Epithelial cell of proximal tubule (primary cell): ENCODE measurements at places on chromosomes 6 and 20. TPM values are rescaled to one million over a fixed set of nuclear protein-coding genes. Genes with fewer than 3 reads are reported as not detected.

SPATA25 gene
- total RNA-seq = 0.87 TPM in 1 of 2 replicates, not detected in the other

HLA-E gene
- total RNA-seq = 56.9 and 93.3 TPM in 2 replicates

ETV7 gene
- total RNA-seq = 0.87 and 3.2 TPM in 2 replicates

TINAG gene
- total RNA-seq = 14.1 and 17.9 TPM in 2 replicates

MAS1 gene
- total RNA-seq = not detected in 2 replicates

GRCh38 chr20:51118985-51119527, 96.1 kb upstream of the KCNG1 start:
- no peak for DNase-seq

GRCh38 chr20:51108638-51109363, 85.9 kb upstream of the KCNG1 start:
- no peak for DNase-seq

DNA sequence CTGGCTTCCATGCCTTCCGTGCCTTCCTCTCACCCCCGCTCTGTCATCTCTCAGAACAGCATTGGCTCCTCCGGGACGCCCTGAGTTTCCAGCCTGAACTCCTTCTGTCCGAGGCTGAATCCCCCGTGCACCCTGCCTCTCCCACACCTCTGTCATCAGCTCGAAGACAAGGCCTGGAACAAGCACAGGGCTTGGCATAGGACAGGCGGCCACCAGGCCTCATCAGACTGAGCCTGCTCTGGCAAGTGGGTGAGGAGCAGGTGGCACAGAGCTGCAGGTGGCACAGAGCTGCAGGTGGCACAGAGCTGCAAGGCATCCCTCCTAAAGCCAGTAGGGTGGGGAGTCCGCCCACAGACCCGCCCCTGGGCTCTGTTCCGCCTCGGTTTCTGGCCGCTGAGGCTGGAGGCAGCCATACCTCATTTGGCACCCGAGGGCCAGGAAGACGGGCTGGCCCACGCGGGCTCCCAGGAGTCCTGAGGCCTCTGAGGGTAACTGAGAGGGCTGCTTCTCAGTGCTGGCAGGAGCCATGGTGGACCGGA, 60.2 kb downstream of the EZR start:
- no peak for DNase-seq

GRCh38 chr20:2255926-2256531, 39.8 kb upstream of the TGM3 start:
- no peak for DNase-seq

GRCh38 chr6:147022041-147022440, 182.2 kb upstream of the STXBP5 start:
- peak; percentile 46 for DNase-seq

- no peak for DNase-seq
These were observed 82.4 kb upstream of the TGM3 start for GRCh38 chr20:2213401-2213800.

GRCh38 chr6:31657406-31658157, 1.9 kb downstream of the APOM start:
- DNase-seq = no peak

GRCh38 chr6:41723530-41724227, 11.7 kb downstream of the TFEB start:
- no peak for DNase-seq

DNA sequence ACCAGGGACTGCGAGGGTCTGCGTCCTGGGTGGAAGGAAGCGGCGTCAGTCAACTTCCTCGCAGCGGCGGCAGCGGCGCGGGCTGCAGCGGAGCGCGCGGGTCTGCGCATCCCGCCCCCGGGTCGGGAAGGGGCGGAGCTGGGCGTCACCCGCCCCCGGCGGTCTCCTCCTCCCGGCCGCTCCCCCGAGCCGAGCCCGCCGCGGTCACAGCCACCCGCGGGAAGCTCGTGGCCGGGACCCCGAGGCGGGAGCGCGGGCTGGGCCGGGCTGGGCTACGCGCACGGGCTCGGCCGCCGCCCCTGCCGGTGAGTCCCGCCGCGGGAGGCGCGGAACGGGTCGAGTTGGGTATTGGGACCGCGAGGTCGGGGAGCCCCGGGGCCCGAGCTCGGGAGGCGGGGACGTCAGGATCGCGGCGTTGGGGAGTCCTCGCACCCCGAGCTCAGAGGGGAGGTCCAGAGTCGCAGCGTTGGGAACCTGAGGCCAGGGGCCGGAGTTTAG, at the start of gene PAQR8:
Gene PAQR8, plus strand, starts transcription at position 207 of the 498 bp plus-strand sequence. CDS start 41,063 bp downstream, outside the sequence.
- no peak for DNase-seq

DNA sequence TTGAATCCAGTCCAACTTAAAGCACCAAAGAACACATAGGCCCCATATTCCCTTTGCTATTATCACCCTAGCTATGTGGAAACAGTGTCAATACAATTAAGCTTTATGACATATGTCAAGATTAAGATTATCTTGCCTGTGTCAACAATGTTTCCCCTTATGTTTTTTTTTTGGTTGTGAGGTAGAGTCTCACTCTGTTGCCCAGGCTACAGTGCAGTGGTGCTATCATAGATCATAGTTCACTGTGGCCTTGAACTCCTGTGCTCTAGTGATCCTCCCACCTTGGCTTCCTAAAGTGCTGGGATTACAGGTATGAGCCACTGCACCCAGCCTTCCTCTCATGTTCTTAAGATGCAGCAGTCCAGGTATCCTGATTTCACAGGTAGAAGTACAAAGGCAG, 17.8 kb downstream of the AFG1L start:
- no peak for DNase-seq

DNA sequence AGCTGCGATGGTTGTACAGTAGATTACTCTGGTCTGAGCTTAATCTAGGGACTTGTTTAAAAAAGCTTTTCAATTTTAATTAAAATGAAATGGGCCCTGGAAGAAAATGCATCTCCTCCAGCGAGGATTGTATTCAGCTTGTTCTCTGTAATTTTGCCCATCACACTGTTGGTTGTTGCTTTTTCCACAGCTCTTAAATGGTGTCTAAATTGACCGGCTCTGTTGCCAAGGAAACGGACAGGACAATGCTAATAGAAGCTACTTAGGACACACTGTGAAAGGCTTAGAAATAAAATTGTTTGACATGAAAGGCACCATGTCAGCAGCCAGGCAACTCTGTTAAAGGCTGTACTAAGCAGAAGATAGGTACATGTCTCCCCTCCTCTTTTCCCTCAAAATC, 116.7 kb upstream of the NRSN1 start:
- DNase-seq = no peak

DNA sequence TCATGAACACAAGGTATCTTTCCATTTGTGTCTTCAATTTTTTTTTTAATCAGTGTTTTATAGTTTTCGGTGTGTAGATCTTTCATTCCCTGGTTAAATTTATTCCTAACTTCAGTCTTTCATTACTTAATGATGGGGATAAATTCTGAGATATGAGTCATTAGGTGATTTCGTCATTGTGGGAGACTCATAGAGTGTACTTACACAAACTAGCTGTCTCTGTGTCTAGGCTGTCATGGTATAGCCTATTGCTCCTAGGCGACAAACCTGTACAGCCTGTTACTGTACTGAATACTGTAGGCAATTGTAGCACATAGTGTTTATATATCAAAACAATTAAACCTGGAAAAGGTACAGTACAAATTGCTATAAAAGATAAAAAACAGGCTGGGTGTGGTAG, 42.1 kb downstream of the SMAP1 start:
- DNase-seq = no peak

GRCh38 chr20:57977141-57977540, 251.3 kb downstream of the ANKRD60 start:
- DNase-seq = no peak

DNA sequence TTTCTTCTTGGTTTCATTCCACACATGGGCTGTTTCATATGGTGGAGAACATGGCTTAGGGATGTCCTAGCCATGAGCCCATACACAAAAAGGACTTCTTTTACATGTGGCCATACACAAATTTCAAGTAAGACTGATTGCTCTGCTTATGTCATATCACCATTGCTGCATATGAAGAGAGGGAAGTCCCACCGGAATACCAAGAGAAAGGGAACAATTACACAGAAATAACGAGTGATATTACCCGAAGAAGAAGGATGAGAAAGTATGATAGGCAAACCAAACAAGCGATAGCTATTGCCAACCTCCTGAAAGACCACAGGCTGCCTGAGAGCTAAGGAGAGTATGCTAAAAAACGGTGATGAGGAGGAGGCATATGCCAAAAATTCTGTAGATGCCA, 70.5 kb upstream of the TNFRSF21 start:
- DNase-seq = no peak

DNA sequence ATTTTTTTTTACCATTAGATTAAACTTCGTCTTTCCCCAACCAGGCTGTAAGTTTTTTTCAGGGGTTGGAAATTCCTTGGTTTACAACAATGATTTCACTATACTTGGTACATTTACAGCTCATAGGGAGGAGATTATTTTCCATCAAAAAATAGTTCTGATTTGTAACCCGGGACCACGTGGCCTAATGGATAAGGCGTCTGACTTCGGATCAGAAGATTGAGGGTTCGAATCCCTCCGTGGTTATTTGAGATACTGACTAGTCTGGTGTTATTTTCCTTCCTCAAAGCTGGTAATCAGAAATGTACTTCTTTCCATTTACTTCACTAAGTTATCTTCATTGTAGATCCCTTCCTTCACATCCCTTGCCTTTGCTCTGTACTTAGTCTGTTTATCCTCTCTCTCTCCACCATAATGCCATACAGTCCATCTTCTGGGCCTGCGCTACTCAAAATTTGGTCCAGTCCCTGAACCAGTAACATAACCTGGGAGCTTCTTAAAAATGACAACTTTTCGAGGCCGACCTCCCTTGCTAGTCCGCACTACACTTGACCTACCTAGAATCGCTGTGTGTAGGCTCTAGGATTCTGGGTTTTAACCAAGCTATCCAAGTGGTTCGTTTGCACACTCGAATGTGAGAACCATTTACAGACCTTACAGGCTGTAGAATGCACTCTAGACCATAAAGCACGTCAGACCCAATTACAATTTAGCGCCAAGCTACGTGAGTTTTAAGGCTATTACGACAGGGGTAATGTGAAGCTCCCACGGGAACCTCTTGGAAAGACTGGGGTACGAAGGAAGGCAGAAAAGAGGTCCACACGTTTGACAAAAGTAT, 42.1 kb upstream of the BTN3A2 start:
- no peak for DNase-seq
